CD4-positive, alpha-beta T cell (primary cell): ENCODE measurements at places on chromosomes 12 and 14.

- DNase-seq, result no peak
Measured at GRCh38 chr14:96989306-96989705, 192.1 kb downstream of the VRK1 start.

- no peak for DNase-seq
Measured at GRCh38 chr12:103680591-103681141, 93.6 kb downstream of the STAB2 start.

DNA sequence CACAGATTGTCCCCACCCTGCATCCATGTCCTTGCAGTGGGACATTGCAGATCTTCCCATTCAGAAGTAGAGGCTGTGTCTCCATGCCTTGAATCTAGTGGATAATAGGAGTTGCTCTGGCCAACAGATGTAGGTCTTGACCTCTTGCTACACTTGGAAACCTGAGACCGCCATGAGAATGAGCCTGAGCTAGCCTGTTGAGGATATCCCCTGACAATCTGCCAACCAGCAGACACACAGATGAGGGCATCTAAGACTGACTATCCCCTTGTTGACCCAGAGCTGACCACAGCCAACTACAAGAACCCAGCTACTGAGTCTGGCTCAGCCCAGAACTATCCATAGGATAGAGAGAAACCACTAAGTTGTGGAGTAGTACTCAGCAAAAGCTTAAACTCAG lies 161.1 kb upstream of the NOS1 start:
- no peak for DNase-seq

- DNase-seq, result no peak
Measured at GRCh38 chr14:35332517-35333263, 40.5 kb downstream of the PSMA6 start.

DNA sequence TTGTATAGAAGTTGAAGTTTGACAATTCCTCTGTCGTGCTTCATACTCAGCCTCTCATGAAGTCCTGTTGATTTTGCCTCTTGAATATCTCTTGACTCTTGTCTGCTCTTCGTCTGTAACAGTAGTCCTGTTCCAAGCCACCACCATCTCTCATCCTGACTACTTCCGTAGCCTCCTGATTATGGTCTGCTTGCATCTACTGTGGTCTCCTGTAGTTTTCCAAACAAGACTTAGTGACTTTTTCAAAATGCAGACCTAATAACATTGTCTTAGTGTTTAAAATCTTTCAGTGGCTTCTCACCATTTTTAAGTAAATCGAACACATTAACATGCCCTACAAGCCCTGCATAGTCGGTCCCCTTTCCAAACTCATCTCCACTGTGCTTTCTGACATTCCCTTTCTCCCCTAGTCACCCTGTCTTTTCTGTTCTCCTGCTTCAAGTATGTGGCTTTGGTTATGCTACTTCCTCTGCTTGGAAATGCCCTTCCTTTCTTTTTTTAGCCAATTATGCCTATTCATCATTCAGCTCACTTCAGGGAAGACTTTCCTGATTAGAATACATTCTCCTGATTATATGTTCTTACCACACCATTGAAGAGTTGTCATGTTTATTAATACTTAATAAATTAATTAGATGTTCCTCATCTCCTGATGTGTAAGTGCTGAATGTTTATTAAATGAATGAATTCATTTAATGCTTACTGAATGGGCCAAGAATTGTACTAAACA lies 2.0 kb downstream of the SCYL2 start:
- DNase-seq, result no peak

- no peak for DNase-seq
Measured at GRCh38 chr12:66242311-66242710, 53.3 kb downstream of the IRAK3 start.
